ENCODE measurements at places on chromosomes 2 and 18.
A peak's percentile ranks its signal among the peaks of the same experiment; 100 is the strongest.

DNA sequence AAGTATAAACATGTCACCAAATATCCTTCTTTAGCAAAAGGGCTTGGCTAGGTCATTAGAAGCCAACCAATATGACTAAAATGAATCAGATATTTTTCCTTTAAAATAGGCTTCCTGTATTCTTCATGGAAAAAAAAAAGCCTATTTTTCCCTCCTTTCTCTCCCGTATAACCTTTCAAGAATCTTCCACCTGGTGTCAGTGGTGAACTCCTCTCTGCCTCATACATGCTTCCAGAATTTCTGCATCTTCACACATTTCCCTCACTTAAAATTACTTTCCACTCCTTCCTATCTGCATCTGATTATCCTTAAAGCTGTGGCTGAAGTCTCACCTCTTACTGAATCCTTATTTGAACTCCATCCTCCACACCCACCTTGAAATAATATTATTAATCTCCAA is 116.9 kb upstream of the FANCL start:
- no peak for DNase-seq

DNA sequence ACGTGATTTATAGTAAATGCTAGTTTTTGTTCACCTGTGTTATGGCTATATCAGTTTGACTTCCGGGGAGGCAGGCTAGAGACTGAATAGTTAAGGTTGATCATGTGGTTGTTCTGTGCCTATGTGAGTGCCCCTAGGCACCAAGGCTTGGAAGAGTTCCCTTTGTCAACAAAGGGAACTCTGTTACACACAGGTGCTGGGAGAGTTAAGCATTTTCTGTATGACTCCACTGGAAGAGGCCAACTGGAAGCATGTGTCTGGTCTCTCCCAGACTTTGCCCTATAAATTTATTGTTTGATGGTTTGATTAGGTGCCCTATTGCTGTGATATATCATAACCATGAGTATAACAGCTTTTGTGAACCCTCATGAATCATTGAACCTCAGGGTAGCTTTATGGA is 63.8 kb downstream of the ARL6IP6 start:
- no peak for DNase-seq

DNA sequence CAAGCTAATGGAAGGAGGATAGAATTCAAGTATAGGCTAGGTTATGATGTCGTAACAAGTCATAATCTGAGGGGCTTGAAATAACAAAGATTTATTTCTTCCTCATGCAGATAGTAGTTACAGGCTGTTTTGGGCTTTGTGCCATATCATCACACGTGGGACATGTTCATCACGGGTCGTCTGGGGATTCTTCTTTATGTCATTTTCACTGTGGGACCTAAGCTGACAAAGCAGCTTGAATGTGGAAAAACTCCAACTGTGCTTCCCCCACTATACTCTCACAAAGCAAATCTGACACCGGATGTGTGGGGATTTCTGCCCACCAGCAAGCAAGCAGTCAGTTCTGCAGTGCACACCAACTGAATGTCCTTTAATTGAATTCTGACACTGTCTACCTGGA is 124.8 kb downstream of the LTBP1 start:
- DNase-seq: no peak

- no peak for DNase-seq
These were observed 213.8 kb upstream of the HAAO start for GRCh38 chr2:43005975-43006833.

DNA sequence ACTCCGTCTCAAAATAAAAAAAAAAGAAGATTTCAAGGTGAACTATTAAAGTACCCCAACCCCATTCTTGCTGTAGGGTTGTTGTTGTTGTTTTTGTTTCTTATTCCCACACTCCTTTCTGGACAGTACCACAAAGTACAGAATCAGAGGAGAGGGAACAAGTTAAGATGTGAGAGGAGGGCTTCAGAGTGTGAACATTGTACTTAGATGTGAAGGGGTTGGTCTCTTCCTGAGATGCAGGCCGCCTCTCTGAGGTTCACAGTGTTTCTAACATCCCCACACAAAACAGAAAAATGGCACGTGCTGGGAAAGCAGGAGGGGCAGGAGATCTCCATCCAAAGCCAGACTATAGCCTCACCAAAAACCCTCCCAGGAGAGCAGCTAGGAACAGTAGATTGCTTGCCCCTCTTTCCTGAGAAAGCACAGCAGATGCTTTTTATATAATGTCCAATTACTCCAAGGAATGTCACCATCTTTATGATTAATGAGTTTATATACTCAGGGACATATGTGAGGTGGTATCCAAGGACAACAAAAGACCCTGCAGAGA is 22.6 kb downstream of the ADD2 start:
- DNase-seq: no peak

DNA sequence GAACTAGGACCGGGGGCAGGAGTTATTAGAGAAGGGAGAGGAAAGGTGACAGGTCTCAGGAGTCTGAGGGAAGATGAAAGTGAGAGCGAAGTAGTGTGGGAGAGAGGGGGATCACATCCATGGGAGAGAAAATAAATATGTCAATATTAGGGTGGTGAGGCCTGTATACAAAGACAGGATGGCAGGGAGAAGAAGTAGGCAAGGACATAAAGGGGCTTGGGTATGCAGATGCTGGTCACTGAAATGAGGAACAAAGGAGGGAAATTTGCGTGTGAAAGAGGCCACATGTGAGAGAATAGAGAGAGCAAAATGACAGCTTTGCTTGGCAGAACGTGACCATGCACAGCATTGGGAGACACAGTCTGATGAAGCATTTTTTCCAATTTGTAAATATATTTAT is 13.6 kb downstream of the METAP1D start:
- no peak for DNase-seq

- DNase-seq: no peak
These were observed 27.6 kb downstream of the ANKMY1 start for GRCh38 chr2:240530181-240530580.

GRCh38 chr2:70381235-70381634 is 79.4 kb upstream of the FAM136A start:
- DNase-seq: peak; percentile 92

DNA sequence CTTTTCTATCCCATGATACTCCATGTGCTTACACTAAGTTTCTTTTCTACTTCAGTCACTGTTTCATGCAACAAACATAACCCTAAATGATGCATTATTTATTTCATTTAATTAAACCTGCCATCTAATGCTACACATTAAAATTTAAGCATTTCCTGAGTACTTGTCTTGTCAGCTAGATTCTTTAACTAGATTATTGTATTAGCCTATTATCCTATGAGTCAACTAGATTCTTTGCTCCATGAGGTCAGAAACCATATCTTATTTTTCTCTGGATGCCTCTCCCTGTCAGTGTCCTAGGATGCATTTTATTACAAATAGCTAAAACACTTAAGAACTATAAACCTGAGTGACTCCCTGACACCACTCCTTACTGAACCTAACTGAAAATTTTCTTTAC is 652.4 kb downstream of the SLC4A3 start:
- peak; percentile 82 for DNase-seq

DNA sequence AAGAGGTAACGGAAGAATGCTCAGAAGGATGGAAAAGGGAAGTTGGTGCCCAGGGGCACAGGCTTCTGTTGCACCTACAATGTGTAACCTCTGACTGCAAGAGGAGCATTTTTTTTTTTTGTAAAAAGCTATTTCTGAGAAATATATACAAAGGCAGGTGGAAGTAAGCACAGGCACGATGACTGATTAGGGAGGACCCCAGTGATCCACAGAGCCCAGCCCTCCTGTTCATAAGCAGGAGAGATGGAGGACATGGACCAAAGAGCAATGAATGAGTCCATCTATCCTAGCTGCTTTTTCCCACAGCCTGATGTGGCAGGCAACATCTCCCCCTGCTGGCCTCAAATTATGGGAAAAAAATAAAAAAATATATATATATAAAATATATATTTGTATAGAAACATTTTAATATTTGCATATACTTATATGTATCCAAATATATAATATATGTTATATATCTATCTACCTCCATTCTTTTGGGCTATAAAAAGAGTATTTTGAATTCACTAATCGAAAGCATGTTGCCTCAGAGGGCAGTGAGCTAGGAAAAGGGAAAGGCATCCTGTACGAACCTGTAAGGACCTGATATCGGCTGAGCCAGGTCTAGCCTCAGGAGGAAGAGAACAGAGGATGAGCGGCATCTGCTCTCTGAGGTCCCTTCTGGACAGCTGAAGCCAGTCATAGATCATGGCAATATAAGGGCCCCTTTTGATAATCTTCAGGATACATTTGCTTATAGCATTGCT is 166.0 kb upstream of the STK17B start:
- peak; percentile 18 for DNase-seq

DNA sequence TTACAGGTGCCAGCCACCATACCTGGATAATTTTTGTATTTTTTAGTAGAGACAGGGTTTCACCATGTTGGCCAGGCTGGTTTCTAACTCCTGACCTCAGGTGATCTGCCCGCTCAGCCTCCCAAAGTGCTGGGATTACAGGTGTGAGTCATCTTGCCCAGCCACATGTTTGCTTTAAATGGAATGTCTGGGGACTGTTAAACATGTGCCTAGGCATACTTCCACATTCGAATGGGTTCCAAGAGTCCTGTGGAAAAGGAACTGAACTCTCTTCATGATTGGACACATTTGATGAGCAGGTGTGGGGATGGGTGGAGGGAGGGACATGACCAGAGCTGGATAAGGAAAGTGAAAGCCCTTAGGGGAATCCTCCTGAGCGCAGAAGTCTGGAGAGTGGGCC is 58.4 kb upstream of the GREB1L start:
- peak; percentile 50 for DNase-seq

DNA sequence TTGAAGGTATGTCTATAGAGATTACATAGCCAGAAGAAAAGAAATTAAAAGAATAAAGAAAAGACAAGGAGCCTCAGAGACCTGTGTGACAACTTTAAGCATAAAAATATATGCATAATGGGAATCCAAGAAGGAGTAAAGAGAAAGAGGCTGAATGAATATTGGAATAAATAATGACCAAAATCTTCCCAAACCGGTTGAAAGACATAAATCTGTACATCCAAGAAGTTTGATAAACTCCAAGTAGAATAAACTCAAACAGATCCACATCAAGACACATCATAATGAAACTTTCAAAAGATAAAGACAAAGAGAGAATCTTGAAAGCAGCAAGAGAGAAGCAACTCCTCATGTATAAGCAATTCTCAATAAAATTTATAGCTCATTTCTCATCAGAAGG is 132.4 kb upstream of the ZNF516 start:
- no peak for DNase-seq

DNA sequence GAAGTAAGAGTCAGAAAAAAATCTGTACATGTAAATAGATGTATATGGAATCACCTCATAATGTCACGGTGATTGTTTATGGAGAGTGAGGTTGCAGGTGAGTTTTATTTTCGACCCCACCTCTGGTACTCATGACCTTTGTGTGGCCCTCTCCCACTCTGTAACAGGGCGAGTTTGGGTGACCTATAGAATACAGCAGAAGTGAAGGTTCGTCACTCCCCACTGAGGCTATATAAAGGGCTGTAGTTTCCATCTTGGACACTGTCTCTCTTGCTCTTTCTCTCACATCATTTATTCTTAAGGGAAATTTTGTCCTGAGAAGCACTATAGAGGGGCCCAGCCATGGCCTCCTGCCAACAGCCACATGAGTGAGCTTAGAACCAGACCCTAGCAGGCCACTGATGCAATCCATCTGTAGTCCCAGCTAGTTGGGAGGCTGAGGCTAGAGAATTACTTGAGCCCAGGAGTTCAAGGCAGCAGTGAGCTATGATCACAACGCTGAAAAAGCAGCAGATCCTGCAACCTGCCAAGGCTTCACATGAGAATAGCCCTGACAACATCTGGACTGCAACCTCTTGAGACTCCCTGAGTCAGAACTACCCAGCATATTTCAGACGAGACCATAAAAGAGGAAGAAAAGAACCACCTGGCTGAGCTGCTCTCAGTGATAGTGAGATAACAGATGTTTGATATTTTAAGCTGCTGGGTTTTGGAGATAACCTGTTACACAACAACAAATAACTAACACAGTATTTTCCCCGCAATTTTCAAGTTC is 74.3 kb upstream of the SLC1A4 start:
- no peak for DNase-seq

All from bronchial epithelial cell (primary cell).